ENCODE measurements at places on chromosomes 13 and 19.

GRCh38 chr13:114230117-114230516, 4.6 kb upstream of the CDC16 start:
- DNase-seq: no peak

- no peak for DNase-seq
These were observed 27.7 kb downstream of the MCF2L start for GRCh38 chr13:112996671-112997091.

DNA sequence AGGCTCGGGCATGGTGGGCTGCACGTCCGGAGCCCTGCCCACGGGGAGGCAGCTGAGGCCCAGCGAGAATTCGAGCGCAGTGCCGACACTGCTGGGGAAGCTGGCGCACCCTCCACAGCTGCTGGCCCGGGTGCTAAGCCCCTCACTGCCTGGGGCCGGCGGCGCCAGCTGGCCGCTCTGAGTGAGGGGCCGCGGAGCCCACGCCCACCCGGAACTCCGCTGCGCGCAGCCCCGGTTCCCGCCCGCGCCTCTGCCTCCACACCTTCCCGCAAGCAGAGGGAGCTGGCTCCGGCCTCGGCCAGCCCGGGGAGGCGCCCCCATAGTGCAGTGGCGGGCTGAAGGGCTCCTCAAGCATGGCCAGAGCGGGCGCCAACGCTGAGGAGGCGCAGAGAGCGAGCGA, 2080.4 kb downstream of the PCDH9 start:
- DNase-seq: no peak

DNA sequence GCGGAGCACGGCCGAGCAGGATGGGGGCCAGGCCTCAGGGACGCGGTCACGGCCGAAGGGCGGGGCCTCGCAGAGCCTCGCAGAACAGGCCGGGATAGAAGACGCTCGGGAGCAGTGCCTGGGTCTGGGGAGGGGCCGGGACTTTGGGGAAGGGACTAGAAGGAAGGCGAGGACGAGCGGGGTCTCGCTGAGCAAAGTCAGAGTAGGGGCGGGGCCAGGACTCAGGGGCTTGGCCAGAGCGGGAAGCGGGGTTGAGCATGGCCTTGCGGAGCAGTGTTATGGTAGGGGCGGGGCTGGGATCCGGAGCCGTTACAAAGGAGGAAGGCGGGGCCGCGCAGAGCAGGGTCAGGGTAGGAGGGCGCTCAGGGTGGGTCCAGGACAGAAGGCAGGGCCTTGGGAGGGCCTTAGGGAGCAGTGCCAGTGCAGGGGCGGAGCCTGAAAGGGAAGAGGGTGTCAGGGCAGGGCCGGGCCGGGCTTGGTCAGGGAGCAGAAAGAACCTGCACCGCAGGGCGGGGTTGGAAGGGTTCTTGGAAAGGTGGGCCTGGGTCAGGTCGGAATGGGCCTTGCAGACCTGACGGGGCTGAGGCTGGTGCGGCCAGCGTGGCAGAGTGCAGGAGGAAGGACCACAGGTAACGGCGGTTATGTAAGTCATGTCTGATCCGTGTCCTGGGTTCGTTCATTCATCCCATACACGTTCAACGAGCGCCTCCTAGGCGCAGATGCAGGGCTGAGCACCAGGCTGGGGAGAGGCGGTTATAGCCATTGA, 533 bp upstream of the ATP8B3 start:
- peak; percentile 89 for DNase-seq

- DNase-seq: no peak
These were observed 3.9 kb upstream of the SLC35E1 start for GRCh38 chr19:16575861-16576689.

GRCh38 chr13:73870036-73870741, 264.0 kb downstream of the KLF12 start:
- DNase-seq: no peak

GRCh38 chr19:56946159-56946558, 105.6 kb upstream of the PEG3 start:
- no peak for DNase-seq

DNA sequence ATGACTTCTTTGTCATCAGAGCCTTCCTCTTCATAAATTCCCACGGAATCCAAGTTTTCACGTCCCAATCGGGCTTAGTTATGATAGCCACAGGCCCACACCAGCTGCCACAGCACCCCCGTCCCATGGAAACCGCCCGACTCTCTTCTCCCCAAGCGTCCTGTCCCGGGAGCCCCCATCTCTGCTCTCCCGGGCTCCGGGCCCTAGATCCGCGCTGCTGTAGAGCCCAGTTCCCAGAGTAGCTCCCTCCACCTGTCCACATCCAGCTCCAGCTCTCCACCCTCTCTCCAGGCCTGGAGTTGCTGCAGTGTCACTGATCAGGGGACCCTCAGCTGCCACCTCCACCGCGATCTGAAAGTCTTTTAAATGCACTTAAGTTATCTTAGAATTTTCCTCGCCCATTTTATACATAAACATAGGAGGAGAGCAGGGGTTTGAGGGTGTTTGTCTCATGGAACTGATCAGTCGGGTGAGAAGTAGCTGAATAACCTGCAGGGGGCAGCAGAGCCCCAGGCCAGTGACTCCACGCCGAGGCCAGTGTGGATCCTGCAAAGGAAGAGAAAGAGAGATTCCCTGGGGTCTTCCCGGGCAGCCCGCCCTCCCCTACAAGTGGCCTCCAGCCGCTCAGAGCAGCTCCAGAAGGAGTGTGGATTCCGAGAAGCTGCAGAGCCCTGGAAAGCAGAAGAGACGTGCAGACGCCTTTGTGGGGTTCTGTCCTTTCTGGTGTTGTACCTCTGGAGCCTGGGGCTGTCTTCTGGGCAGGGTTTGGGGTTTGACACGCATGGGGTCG, 1.1 kb upstream of the ZNF763 start:
- DNase-seq: peak; percentile 81

GRCh38 chr13:44101347-44102083, 221.8 kb downstream of the LACC1 start:
- no peak for DNase-seq
